ENCODE measurements at places on chromosomes 2 and 18.

DNA sequence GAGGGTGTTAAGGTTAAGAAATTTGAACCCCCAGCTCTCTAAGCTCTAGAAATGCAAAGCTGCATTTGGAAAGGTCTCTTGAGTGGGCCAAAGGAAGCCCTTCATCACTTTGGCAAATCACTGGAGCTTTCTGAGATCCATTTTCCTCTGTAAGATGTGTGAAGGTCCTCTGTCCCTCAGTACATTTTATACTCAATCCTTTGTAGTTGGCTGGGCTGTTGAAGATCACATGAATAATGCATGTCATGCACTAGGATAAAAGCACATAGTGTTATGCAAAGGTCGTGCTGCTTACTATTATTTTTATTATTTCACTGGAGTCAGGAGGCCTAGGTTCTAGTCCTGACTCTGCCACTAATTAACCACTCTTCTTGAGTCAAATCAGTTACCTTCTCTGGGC, 124.9 kb downstream of the FSHR start:
- no peak for DNase-seq

GRCh38 chr18:61637905-61638595, 254.8 kb downstream of the RNF152 start:
- DNase-seq, result no peak

- DNase-seq, result no peak
Measured at GRCh38 chr18:12679183-12679786, 21.4 kb upstream of the SPIRE1 start.

GRCh38 chr18:24204904-24205303, 66.0 kb downstream of the CABYR start:
- no peak for DNase-seq

- no peak for DNase-seq
Measured at GRCh38 chr2:98912957-98913915, 22.8 kb downstream of the CRACDL start.

DNA sequence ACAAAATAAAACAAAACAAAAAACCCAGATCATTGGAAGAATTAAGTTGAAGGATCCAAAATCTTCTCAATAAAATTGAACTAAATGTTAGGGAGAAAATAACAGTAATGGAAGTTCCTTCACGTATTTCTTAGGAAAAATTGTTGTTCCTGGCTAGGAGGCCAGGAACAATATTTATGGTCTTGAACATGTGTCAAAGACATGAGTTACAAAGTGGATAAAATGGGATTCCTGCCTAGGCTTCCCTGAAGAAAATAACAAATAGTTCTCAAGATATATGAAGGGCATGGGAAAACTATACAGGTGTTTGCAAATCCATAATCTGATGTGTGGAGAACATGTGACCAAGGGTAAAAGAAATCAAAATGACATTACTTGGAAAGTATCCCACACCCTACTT, 67.6 kb upstream of the ITGB6 start:
- no peak for DNase-seq

DNA sequence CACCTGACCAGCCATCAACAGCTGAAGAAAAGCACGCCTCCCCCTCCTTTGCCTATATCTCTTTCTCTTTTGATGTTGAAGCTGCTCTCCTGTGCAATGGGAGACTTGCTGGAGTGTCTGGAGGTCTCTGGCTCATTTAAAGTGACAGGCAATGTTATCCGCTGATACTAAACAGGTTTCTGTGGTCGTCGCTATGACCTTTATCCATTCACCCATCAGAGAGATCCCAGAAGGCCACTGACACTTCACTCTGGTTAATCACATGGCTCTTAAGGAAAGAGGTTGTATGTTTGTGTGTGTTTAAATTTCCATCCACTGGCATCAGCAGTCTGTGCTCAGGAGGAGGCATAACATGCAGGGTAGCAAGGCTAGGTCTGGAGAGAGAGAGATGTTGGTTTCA, 277.3 kb downstream of the MTX2 start:
- no peak for DNase-seq

DNA sequence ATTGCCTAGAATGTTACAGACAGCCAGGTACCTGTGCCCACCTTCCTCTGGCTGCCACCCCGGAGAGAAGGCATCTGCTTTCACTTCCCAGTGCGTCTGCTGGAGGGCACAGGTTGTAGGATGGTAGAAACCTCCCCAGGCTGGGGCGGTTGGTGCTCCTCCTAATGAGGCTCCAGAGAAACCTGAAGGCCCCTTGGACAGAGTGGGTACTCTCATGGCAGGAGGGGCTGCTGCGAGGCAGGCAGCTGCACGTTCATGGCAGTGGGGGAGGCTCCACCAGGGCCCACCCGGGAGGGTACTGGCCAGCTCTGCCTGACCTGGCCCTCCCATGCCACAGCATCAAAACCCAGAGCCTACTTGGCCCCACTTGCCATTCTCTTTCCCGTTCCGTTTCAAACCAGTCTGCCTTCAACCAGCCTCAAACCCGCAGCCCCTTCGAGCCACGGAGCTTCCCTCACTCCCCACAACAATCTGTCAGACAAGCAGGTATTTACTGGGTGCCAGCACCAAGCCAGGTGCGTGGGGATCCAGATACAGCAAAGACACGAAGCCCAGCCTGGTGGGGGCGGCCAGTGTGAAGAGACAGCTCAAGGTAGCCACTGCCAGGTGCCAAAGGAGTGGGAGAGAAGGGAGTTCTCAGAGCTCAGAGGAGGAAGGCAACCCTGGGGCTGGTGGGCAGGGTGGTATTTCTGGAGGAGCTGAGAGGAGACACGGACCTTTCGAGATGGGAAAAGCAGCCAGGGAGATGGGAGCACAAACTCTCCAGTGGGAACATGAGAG, 229.6 kb downstream of the LOXHD1 start:
- no peak for DNase-seq

- DNase-seq, result no peak
Measured at GRCh38 chr2:41413813-41414485, 633.9 kb upstream of the PKDCC start.

DNA sequence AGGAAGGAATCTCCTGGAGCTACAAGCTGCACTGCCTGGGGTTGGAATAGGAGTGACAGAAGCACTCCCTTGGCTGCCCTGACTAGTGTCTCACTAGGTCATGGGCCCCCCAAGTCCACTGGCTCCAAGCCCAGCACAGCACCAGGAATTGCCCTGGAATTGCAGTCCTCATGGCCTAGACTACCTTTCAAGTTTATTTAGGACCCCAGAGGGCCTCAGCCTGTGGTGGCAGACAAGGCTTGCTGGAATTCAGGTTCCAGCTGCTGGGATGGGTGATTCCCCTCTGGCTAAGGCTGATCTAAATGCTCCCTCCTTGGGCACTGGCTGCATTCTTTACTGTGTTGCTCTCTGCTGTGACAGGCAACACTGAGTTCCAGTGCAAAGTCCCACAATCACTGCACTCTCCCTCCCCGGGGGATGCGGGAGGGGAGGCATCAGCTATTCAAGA, 14.0 kb downstream of the STRADB start:
- no peak for DNase-seq

GRCh38 chr18:73264562-73264921, 396.8 kb upstream of the NETO1 start:
- no peak for DNase-seq

GRCh38 chr2:8857709-8858108, 20.3 kb upstream of the KIDINS220 start:
- no peak for DNase-seq

GRCh38 chr2:36572719-36573059, 25.3 kb downstream of the FEZ2 start:
- DNase-seq, result no peak

DNA sequence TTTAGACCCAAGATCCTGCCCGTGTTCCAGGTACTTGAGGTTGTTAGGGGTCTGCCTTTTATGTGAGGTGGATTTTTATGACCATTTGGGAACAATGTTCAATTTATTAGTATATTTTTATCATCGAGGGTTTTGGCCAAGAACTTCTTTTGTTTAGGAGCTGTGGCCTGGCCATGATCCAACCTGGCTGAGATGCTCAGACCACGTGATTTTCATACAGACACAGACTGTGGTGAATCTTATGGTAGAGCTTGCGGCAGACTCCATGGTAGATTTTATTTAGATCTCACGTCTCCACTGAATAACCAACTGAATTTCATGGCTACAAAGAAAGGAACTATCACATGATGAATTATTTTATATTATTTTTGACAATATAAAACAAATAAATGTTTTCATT, 405.5 kb upstream of the VWC2L start:
- DNase-seq, result no peak

DNA sequence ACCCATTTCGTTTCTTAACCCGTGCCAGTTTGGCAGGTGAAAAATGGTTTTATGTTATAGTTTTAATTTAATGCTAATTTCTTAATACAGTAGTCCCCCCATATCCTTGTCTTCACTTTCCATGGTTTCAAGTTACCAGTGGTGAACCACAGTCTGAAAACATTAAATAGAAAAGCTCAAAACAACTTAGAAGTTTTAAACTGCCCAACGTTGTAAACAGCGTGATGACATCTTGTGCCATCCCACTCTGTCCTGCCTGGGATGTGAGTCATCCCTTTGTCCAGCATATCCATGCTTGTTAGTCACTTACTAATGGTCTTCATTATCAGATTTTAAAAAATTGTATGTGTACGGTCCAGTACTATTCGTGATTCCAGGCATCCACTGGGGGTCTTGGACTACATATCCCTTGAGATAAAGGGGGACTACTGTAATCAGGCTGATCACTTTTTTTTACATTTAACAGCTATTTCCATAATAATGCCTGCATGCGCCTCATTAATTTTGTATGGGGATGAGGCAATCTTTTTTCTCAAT, 31.9 kb downstream of the SLC66A3 start:
- DNase-seq, result no peak

DNA sequence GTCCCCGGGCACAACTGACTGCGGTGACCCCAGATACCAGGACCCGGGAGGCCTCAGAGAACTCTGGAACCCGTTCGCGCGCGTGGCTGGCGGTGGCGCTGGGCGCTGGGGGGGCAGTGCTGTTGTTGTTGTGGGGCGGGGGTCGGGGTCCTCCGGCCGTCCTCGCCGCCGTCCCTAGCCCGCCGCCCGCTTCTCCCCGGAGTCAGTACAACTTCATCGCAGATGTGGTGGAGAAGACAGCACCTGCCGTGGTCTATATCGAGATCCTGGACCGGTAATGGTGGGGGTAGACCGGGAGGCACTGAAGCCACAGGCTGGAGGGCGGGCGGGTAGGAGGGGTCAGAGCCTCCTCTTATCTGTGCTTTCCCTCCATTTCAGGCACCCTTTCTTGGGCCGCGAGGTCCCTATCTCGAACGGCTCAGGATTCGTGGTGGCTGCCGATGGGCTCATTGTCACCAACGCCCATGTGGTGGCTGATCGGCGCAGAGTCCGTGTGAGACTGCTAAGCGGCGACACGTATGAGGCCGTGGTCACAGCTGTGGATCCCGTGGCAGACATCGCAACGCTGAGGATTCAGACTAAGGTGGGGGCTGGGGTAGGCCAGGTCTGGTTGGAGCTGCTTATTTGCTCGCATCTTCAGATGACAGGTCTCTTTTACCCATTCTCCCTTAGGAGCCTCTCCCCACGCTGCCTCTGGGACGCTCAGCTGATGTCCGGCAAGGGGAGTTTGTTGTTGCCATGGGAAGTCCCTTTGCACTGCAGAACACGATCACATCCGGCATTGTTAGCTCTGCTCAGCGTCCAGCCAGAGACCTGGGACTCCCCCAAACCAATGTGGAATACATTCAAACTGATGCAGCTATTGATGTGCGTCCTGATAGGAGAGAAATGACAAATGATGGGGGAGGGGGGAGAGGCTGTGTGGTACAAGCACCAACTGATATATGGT, 780 bp downstream of the HTRA2 start:
- DNase-seq, result peak; percentile 30

DNA sequence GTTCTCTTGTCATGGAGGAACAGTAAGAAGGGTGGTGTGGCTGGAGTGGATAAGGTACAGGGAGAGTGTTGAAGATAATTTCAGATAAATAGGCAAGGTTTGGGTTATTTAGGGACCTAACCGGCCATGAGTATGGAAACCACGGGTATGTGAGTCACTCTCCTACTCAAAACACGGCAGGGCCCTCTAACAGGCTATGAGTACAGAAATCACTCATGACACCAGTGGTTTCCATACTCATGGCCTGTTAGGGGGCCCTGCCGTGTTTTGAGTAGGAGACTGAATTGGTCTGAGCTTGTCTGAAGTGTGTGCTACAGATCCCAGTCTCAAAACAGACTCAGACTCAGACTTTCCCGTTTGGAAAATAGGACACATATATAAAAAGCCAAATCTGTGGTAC, 428.4 kb upstream of the HNMT start:
- DNase-seq, result no peak

DNA sequence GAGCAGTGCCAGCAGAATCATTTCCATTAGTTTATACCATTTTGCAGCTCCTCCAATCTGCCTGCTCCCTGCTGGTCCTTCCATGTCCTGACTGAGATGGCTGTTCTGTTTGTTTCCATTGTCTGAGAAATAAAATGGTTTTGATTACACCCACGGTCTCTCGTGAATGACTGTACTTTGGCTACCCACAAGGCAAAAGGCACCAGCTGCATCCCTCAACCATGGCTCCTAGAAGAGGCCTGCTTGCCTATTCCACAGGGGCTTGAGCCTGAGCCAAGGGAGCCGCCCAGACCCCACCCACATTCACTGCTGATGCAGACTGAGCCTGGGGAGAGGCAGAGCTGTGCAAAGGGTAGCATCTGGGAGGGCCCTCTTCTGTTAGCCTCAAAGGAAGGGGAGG, 31.2 kb downstream of the MARCHF4 start:
- DNase-seq, result no peak

Data from activated T-cell treated with anti-CD3 and anti-CD28 coated beads for 1 hour (primary cell).